ENCODE measurements at places on chromosomes 5 and 9.

GRCh38 chr9:26219961-26220360, 541.7 kb upstream of the TUSC1 start:
- DNase-seq: no peak

GRCh38 chr5:136522217-136522956, 157.0 kb upstream of the TRPC7 start:
- DNase-seq: no peak

GRCh38 chr5:170582644-170583330, 79.0 kb downstream of the KCNIP1 start:
- no peak for DNase-seq

GRCh38 chr5:39369123-39369815, 5.0 kb upstream of the C9 start:
- peak; percentile 45 for DNase-seq

DNA sequence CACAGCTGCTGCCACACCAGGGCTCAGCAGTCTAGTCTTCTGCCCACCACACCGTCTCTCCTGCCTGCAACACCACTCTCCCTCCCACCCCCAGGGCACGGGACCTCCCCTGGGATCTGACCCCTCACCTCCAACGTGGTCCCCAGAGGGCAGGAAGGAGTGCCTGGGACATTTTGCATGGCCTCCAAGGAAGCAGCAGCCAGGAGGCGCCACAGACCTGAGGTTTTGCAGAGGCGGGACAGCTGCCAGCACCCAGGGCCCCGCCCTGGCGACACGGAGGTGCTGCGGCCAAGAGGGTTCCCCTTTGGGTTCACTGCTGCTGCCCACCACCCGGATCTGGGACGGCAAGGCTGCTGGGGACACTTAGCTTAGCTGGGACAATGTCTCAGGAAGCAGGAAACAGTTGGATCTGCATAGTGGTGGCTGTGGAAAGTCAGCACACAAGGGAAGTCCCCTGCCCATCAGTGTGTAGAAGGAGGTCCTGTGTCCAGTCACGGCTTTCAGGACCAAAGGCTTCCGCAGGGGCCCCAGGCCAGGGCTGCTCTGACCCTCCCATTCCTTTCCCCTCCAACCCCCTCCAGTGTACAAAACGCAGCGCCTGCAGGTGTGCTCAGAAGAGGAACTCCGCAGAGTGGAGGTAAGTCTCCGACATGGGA, 13.8 kb downstream of the PROP1 start:
- DNase-seq: no peak

GRCh38 chr5:131628990-131629389, 6.0 kb downstream of the RAPGEF6 start:
- DNase-seq: peak; percentile 64

GRCh38 chr5:143494162-143494561, 90.7 kb upstream of the NR3C1 start:
- DNase-seq: peak; percentile 82

DNA sequence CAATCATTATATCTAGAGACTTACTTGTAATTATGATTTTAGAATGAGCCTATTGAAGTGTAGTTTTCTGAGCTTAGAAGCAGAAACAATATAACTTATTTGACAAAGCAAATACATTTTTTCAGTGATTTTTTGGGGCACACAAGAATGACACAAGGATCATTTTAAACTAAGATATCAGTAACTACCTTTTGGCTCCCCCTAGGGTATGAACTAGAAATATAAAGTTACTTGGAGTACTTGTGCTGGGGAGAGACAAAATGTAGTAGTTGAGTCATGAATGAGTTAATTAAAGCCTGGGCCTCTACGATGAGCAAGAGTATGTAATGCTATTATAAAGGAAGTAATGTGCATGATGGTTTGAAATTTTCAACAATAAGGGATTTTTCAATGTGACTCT, 1244.1 kb upstream of the ACO1 start:
- DNase-seq: no peak

All from AG10803 (cell line).